ENCODE measurements at places on chromosomes 2 and 18.

GRCh38 chr2:196427986-196428634 lies 211.4 kb upstream of the CCDC150 start:
- DNase-seq, result no peak

DNA sequence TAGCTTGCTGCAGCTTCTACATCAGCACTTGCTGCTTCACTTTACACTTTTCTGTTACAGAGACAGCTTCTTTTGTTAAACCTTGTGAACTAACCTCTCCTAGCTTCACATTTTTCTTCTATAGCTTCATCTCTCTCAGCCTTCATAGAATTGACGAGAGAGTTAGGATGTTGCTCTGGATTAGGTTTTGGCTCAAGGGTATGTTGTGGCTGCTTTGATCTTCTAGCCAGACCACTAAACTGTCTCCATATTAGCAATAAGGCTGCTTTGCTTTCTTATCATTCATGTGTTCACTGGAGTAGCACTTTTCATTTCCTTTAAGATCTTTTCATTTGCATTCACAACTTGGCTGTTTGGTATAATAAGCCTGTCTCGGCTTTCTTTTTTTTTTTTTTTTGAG lies 46.3 kb upstream of the GRB14 start:
- DNase-seq, result no peak

DNA sequence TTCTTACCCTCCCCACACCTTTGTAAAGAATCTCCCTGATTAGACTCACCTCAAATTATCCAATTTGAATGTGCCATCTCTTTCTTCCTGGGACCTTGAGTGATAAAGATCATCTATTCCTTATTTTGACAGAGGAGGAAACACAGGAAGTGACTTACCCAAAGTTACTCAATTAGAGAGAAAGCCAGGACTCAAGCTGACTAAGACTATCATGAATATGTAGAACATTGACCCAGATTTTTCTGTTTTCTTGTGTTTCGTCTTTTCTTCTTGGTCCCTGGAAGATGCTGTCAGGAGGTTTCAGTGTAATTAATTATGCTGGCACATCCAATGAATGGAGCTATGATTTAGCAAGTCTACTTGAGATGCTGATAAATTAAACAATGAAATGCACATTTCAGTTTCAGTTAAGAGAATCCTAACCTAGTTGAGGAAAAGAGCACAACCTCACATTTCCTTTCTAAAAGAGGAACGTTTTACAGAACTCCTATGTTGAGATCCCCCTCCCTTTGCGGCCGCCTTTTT lies 380.4 kb downstream of the CLIP4 start:
- DNase-seq, result no peak

DNA sequence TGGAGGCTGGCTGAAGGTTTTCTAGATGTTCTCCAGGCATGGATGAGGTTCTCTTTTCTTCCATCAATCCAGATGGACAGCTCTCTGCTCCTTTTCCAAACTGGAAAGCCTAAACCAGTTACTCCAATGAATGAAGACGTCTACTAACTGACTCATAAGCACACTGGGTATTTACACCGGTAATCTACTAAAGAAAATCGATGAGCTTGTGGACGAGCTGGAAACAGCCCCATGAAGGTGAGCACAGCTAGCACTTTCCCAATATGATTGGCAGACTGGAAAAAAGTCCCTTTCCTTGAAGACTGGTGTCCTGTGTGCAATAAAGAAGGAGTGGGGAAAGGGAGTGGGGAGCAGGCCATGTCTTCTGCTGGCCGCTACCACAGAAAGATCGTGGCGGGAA lies 84.0 kb downstream of the ACTR2 start:
- no peak for DNase-seq

GRCh38 chr18:54843314-54843713 lies 15.0 kb downstream of the RAB27B start:
- DNase-seq, result no peak

GRCh38 chr2:17148407-17149145 lies 369.7 kb downstream of the RAD51AP2 start:
- peak; percentile 56 for DNase-seq

DNA sequence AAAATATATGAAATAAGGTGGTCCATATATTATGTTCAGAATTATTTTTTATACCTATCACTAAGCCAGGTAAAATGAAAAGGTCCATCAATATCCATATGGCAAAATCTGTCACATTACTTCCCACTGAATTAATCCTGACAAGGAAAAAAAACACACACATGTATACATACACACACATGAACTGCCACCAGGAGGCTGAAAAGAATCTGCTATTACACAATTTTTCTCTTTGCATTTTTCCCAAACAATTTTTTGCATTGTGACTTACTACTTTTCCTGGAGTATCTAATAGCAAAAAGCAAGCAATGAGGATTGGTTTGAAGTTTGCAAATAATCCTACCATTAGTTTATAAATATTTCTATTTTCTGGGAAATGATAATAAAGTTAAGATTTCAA lies 128.2 kb upstream of the CD226 start:
- DNase-seq, result no peak

- no peak for DNase-seq
Measured at GRCh38 chr2:191748528-191749180, 70.7 kb downstream of the NABP1 start.

DNA sequence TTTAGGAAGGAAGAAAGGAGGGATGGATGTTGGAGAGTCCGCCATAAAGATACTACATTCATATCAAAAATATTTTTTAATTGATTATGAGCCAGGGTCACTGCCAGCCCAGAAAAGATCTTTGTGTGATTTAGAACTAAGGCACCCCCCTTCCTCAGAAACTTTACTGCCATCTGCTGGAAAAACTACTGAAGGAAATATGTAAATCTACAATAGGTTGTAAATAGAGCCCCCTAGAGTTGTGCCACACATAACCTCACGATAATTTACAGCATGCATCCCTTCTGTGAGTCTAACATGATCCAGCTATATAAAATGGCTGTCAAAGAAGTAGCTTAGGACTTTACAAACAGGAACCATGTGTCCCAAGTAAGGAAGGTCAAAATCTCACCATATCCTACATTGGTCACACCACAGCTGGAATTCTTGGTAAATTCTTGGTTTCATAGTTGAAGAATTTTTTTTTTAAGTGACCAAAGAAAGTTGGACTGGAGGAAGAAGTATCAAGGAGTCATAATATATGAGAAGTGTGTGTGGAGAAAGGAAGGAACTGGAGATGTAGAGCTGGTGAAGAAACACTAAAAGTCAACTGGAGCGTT lies 152.5 kb downstream of the CYP26B1 start:
- DNase-seq, result no peak

GRCh38 chr2:206040525-206040924 lies 45.4 kb downstream of the INO80D start:
- DNase-seq, result no peak

DNA sequence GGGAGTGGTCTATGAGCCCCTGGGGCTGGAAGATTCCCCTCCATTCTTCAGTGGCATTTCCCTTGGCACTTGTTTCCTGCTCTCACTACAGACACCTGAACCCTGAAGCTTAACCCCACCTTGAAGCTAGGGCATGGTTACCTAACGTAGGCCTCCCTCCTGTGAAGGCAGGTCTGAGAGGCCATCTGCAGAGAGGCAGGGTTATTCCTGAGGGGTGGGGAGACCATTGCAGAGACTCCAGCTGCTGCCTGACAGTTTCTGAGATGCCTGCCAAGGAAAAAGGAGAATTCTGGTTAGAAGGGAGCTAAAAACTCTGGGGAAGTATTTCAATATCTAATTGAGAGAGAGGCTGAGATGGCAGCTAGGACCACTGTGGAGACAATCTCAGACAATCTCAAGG lies 119.3 kb upstream of the NDUFV2 start:
- DNase-seq, result no peak

DNA sequence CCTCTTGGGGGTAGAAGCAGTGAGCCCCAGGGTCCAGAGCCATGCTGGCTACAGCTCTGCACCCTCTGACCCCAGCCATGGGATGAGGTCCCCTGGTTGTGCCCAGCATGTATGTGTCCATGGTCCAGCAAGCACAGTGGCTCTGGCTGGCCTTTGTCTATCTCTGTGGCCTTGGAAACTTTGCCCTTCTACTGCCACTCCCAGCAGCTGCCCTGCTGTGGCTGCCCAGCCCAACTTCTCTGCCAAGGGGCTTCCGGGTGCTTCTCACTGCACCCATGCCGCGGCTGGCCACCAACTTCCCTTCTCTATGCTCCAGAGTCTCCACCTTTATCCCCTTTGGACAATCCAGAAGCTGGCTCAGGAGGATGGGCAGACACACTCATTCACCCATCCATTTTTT lies 18.8 kb downstream of the TMEM185B start:
- DNase-seq, result no peak

GRCh38 chr2:3647246-3647645 lies 10.8 kb upstream of the ALLC start:
- no peak for DNase-seq

GRCh38 chr2:179068991-179069643 lies 19.2 kb upstream of the CCDC141 start:
- DNase-seq, result no peak

DNA sequence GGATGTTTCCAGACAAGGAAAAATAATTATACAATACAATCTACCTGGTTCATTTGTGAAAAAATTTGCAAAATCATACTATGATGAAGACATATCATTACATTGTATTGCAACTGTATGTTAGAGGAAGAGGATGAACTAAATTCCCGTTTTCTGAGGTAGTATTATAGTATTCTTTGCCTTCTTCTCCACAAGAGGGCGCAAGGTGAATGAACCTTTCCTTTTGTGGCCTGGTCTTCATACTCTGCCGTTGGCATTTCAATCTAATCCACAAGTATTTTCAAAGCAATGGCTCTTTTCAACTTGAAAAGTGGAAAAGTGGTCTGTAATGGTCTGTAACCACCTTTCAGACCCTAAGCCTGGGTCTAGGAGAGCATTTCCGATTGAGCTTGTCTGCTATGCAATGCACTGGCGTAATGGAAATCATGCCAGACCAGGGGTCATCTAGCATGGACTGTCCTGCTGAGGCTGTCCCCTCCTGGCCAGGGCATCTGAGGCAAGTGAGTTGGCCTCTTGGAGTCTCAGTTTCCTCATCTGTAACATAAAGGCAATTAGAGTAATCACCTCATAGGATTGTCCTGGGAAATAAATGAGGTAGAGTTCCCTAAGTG lies 30.8 kb upstream of the ZNF396 start:
- DNase-seq, result peak; percentile 62

DNA sequence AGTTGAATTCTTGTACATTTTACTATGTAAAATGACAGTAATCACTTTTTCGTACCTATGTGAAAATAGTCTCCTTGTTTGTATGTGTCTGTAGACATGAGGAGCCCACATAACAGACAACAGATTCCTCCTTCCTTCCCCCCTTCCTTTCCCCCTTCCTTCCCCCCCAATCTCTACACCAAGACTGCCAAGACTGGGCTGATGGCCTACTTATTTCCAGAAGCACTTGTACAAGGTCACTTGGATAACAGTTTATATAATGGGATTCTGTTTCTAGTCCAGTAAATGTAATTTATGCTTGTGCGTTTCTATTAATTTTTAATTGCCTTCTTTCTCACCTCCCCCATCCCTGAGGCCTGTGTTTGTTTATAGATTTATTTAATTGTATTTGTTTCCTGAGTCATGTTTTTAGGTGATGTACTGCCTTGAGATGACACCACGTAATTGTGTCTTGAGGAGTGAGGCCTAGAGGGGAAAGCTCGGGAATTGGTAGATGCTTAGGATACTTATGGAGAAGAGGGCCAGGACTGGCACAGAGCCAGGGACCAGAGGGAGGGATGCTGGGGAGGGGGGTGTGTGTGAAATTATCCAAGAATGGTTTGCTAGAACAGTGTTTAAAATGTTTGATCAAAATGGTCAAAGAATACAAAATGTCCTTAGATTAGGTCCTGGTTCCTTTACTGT lies 12.3 kb downstream of the B3GNT2 start:
- no peak for DNase-seq

GRCh38 chr2:237629739-237630138 lies 2.4 kb downstream of the LRRFIP1 start:
- no peak for DNase-seq

DNA sequence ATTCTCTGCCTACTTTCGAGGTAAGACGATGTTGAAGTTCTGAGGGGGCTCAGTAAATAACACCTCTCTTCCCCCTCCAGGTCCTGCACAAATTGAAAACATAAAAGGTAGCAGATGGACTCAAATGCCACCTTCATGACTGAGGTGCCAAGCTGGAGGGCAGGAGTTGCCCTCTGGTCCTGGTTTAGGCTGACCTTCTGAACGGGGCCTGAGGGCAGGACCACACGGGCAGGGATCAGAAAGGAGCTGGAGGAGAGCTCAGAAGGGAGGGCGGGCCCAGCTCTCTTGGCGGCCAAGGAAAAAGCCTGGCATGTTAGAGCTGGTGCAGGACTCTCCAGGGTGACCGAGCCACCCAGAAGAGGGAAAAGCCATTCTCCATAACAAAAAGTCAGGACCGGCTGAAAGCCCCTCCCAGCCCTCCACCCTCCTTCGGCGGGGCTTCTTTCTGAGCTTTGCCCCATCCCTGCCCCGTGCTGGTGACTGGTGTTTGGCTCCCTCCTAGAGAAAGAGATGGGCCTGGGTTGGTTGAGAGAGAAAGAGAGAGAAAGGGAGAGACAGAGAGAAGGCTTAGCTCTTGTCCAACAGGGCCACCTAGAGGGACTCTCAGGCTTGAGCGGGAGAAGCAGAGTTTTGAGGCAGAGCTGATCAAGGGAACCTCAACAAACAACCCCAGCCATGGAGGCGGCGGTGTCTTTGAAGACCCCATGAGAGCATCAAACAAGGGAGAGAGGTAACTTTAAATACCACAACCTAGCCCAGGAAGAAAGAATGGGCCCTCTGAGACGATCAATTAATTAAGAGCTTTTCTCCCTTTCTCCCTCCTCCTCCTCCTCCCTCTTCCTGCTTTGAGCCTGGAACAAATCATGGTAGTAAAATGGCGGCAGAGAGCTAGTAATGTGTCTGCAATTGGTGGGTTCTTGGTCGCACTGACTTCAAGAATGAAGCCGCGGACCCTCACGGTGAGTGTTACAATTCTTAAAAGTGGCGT lies 50.8 kb downstream of the WIPF1 start:
- DNase-seq, result peak; percentile 91

GRCh38 chr2:191428141-191428540 lies 182.9 kb downstream of the MYO1B start:
- no peak for DNase-seq
